Left lung (tissue), 14 donors: ENCODE measurements at places on chromosomes 1 and 21. TPM values are rescaled to one million over a fixed set of nuclear protein-coding genes. Genes with fewer than 3 reads are reported as not detected.

GRCh38 chr21:36478941-36479340 lies 981 bp downstream of the CLDN14 start:
- no peak for DNase-seq

- no peak for DNase-seq
Observed at GRCh38 chr1:38266197-38266520, 219.6 kb upstream of the POU3F1 start.

GRCh38 chr1:156480411-156481192 lies 20.0 kb downstream of the MEF2D start:
- DNase-seq: no peak

DNA sequence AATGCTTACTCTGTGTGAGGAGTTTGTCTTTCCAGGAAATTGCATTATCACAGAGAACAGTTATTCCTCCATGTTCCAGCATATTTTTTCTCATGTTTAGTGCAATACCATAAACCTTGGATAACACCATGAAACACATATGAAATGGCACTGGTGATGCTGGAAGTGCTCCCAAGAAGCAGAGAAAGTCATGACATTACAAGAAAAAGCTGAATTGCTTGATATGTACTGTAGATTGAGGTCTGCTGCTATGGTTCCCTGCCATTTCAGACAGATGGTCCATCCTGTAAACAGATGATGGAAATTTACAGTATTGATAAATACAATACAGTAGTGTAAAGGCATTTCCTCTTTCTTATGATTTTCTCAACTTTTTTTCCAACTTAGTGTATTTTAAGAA lies 422.1 kb downstream of the LRRIQ3 start:
- DNase-seq: no peak

DNA sequence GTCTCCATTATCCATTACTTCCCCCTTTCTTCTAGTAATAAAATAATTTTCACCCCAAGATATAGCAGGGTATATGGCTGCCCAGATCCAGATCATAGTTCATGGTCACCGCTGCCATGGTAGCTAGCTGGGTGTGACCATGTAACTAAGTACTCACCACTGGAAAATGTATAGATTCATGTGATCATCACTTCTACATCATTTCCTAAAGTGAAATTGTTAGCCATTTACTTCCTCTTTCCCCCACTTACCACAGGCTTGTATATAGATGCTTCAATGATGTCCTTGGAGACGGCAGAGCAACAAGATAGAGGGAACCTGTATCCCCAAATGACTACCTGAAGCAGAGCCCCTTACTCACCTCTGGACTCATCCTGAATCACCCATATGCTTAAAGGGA lies 22.7 kb upstream of the EYA3 start:
- DNase-seq: no peak

The EXO1 gene
- polyA plus RNA-seq: 14.4 TPM
